ENCODE measurements at places on chromosomes 12 and 14.

DNA sequence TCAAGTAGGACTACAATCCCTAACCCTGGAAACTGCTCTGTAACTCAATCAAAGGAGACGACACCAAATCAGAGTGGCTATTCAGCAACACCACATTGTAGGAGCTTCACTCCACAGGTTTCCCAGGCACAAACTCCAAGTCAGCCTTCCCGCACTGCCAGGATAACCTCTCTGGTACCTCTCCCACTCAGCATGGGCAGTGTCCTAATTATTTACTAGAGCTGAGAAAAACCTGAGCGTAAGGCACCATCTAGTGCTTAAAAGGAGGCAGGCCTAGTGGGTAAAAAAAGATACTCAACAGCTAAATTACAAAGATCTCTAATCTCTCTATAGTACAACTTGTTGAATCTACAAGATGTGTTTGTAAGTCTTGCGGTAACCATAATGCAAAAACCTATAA is 36.1 kb downstream of the PARP11 start:
- DNase-seq: no peak

DNA sequence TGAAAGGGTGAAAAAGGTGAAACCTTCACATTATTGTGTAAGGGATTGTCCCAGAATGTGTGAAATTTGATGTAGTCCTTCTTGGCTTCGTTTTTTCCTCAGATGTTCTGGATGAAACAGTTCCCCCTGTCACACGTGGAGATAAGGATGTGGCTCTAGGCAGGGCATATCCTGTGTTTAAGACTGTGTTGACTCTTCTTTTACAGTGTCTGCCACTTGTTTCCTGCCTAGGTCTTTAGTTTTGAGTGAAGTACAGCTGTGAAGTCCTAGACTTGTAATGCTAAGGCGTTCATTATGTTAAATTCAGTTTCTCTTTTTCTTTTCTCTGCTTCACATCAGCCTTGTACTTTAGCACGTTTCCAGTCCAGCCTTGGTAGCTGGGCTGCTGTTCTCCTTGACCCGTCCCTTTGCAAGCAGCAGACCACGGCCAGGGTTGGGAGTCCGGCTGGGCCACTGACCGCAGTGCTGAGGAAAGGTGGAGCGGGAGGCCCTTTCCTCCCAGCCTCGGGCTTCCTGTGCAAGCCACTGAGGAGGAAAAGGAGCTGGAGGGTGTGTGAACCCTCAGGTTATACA is 59.1 kb downstream of the RASSF3 start:
- peak; percentile 49 for DNase-seq

GRCh38 chr14:94623856-94624499 is 11.8 kb downstream of the SERPINA3 start:
- DNase-seq: no peak

GRCh38 chr12:74689071-74689655 is 151.5 kb downstream of the ATXN7L3B start:
- peak; percentile 47 for DNase-seq

- DNase-seq: no peak
Measured at GRCh38 chr14:65957631-65958205, 528.5 kb upstream of the CCDC196 start.

DNA sequence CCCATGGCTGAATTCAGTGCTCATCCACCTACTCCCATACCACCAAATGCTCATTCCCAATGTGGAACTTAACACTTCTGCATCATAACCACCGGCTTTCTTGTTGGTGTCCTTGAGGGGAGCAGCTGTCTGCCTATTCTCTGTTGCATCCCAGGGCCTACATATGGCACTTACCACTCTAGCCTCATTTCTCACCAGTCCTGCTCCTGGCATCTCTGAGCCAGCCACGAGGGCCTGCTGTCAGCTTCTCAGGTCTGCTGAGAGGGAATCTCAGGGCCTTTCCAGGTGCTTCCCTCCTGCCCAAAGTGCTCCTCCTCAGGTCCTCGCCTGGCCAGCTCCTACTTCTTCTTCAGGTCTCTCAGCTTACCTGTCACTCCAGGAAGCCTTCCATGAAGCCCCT is 24.0 kb upstream of the RND1 start:
- no peak for DNase-seq

GRCh38 chr12:47343684-47344567 is 264.2 kb upstream of the AMIGO2 start:
- DNase-seq: peak; percentile 20

GRCh38 chr14:60303745-60304144 is 54.7 kb downstream of the PPM1A start:
- no peak for DNase-seq

- no peak for DNase-seq
Measured at GRCh38 chr12:85794531-85794930, 41.7 kb downstream of the RASSF9 start.

GRCh38 chr12:4447151-4447550 is 1.5 kb upstream of the FGF6 start:
- no peak for DNase-seq

GRCh38 chr12:20155374-20155773 is 213.0 kb upstream of the PDE3A start:
- no peak for DNase-seq

DNA sequence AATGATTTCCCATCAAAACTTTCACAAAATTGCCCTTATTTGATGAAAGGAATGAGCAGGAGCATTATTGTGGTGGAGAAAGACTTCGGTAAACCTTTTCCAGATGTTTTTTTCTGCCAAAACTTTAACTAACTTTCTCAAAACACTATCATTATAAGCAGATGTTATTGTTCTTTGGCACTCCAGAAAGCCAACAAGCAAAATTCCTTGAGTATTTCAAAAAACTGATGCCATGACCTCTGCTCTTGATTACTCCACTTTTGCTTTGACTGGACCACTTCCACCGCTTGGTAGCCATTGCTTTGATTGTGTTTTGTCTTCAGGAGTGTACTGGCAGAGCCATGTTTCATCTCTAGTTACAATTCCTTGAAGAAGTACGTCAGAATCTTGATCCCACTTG is 29.7 kb upstream of the RAB21 start:
- no peak for DNase-seq

GRCh38 chr12:20415641-20416040 is 47.3 kb downstream of the PDE3A start:
- DNase-seq: no peak

DNA sequence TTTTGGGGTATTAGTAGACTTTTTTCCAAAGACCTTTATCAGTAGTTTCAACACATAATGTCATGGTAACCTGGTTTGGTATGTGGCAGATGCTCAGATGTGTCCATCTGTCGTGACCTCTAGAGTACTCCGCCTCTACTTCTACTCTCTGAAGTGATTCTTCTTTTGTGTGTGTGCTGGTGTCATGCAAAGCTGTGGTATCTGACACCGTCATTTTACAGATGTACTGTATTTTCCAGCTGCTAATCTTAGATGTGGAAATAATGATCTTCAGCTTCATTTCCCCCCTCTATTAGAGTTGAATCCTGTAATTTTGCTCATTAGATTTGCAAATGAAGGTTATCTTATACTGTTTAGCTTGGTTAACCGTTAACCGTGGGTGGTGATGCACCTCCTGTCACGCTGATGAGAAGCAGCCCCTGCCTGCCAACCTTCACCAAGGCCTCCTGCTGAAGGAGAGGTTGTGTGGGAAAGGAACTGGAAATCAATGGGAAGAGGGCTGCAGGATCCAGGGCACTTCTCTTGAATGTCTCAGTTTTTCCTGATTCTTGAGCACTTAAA is 222.4 kb upstream of the AMIGO2 start:
- no peak for DNase-seq

DNA sequence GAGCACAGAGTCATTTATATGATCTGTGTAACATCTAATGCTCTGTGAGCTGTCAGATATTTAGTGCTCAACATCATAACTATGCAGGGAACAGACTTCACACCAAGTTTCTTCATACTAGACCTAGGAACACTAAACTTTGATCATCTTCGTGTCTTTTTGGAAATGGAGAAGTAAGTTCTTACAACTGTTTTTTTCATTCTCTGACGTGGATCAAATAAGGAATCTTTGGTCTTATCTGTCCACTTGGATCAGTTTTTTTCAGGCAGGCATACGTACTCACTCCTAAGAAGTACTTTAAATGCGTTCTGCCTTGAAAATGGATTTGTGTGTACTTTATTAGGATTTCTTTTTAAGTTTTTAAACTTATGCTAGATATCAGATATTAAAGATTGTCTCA is 191.0 kb downstream of the FBXL14 start:
- no peak for DNase-seq

DNA sequence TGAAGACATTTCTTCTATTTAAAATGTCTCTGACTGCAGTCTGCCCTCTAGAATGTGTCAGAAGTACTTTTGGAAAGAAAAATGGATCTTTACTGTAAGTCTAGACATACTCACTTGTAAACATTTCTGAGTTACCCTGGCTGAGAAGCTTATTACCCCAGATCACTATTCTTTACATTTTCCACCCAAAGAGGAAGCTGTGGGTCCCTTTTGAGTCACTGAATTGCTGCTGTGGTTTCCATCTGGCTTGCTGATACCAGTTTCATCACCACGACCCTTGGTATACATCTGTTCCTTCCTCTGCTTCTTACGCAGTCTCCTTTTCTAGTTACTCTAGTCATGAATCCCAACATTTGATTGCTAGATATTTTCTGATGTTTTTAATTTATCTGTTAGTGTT is 20.2 kb upstream of the CLEC4D start:
- DNase-seq: no peak

GRCh38 chr12:107223821-107224220 is 130.5 kb upstream of the CRY1 start:
- DNase-seq: no peak

- no peak for DNase-seq
Measured at GRCh38 chr12:109247831-109248654, 61.0 kb downstream of the FOXN4 start.

- no peak for DNase-seq
Measured at GRCh38 chr14:73888460-73888725, 1.7 kb downstream of the ZNF410 start.

- DNase-seq: no peak
Measured at GRCh38 chr14:93047157-93047556, 68.6 kb downstream of the ITPK1 start.

DNA sequence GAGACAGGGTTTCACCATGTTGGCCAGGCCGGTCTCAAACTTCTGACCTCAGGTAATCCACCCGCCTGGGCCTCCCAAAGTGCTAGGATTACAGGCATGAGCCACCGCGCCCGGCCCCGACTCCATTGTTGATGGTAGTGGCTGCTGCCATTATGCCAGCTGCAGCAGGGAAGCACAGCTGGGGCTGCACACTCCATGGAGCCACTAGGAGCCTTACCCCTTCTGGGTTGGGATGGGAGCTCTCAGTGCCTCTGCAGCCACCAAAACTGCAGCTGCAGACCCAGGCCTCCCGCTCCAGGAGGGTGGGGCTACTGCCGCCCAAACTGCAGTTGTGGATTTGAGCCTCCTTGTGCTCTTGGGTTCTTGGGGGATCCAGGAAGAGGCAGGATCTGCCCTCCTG is 25.9 kb downstream of the TCHP start:
- no peak for DNase-seq

GRCh38 chr14:84674636-84675035 is 855.3 kb upstream of the FLRT2 start:
- no peak for DNase-seq

DNA sequence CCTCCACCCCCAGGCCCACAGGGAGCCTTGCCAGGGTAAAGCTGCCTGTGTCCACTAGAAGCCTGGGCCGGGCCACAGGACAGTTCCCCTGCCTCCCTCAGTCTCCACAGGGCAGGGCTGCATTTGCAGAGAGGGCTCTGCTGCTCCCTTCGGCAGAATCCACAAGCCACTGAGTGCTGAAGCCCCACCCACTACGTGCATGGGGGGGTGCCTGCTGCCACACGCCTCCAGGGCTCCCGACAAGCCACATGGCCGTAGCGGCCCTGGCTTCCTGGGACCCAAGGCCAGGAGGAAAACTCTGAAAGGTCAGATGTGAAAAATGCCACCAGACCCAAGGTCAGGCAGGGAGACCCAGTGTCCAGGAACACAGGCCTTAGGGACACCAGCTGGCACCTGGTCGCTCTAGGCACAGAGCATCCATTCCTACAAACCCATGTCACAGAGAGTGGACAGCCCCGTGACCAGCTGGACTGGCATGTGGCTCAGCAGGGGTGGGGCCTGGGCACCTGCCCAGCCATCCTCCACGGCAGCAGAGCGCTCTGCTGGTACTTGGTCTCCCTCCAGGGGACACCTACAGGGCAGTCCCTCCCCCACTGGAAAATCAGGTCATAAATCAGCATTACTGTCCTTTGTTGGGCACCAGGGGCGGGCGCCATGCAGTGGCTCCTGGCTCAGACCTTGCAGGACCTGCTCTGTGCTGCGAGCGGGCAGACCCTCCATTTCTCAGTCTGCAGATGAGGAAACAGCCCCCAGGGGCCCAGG is 42.9 kb downstream of the CCDC85C start:
- peak; percentile 33 for DNase-seq

GRCh38 chr14:91985008-91985407 is 37.5 kb upstream of the FBLN5 start:
- DNase-seq: no peak

- peak; percentile 73 for DNase-seq
Measured at GRCh38 chr12:93790472-93791152, 113.4 kb downstream of the CRADD start.

GRCh38 chr12:132319991-132320570 is 9.3 kb downstream of the GALNT9 start:
- DNase-seq: no peak

GRCh38 chr14:73785834-73786635 is 65.6 kb upstream of the PTGR2 start:
- DNase-seq: peak; percentile 96

- DNase-seq: no peak
Measured at GRCh38 chr12:49288922-49289555, 5.9 kb upstream of the PRPH start.

DNA sequence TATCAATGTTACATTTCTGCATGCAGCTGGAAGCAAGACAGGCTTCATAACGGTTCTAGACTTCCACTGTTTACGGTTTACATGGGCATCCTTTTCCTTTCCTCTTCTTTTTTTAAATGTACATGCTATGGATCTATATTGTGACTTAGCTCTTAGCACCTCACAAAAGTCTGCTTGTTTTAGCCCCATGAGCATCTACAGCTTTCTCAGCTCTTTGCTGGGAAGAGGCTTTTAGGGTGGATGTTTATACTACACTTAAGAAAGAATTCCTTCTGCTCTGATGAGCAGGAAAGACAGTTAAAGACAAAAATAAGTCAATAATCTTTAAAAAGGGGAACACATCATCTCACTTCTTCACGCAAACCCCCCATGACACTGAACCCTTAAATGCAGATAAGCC is 51.4 kb downstream of the KICS2 start:
- no peak for DNase-seq

Measured in H4 (cell line).